ENCODE measurements at places on chromosomes 5 and 9.

GRCh38 chr5:157603333-157604190, 28.0 kb upstream of the ADAM19 start:
- no peak for DNase-seq

GRCh38 chr5:132475497-132475882, 15.1 kb downstream of the IRF1 start:
- DNase-seq = no peak

- no peak for DNase-seq
These were observed 48.2 kb downstream of the NDST1 start for GRCh38 chr5:150556106-150556505.

DNA sequence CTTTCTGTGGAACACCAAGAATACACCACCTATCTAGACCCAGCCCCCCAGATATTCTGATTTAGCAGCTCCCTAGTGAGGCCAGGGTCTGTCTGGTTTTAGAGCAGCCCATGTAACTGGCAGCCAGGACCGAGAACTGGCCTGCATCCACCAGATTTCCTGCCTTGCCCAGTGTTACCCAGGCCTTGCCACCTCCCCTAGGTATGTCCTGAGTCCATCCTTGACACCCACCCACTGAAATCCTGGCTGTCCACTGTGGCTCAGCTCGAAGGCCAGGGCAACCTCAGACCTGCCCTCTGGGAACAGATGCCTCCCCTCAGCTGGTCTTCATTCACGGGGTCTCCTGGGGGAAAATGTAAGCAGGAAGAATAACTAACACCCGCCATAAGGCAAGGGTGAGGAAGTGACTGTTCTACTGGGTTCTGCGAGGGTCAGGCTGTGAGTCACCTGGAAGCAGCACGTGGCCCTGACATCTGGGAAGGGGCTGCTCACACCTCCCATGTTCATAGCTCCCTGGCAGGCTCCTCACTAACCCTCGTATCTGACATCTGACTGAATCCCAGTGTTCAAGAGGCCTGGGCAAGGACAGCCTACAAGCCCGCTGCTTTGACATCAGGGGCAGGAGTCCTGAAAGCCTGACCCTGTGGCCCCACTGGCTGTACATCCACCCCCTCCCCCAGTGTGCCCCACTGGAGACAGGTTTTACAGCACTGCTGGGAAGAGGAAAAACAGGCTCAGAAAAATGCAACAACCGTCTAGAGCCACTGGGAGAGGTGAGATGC, 72.7 kb downstream of the SEMA4D start:
- no peak for DNase-seq

- DNase-seq = no peak
These were observed 53.0 kb upstream of the RFX3 start for GRCh38 chr9:3578786-3579185.

DNA sequence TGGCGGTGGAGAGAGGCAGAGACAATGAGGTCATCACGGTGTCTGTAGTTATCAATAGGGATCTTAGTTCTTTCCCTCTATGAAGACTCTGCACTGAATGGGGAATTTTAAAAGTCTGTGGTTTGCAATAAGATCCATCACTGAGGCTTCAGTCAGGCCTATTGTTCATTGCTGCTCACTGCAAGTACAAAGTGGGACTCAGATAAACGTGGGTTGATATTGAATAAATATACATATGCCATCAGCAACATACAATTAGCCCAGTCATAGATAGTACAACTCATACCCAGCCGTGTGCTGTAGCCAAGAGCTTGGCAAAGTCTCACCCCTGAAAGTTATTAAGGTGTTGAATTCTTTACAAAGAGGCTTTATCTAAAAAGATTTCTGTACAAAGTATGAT, 88.4 kb downstream of the ENC1 start:
- no peak for DNase-seq

DNA sequence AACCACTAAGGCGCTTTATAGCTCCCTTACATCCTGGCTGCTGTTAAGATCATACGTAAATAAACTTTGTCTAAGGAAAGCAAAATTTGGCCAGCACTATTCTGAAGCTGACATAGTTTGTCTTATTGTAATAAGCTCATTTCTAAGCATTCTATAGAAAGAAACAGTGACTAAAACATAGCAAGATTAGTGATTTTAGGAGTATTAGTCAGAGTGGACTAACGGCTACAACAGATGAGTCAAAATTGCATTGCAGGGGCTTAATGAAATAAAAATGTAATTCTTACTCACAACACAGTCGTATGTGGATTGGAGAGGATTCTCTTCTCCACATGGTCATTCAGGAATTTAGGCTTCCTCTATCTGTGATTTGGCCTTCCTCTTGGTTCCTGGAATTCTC, 347.6 kb downstream of the GADD45G start:
- no peak for DNase-seq

DNA sequence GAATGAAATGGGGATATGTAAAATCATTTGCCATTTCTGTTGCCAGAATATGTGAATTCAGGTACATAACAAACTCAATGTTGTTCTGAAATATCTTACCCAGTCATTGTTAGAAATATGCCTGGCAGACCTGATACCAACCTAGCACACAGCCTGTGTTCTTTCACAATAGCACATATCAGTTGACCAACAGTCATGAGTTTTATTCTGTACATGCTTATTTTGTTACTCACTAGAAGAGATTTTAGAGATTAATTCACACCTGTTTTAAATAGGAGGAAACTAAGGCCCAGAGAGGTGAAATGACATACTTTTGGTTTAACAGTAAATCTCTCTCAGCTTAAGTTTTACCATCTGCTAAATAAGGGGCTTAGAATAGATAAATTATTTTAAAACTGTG, 8.4 kb upstream of the PPP1R2B start:
- no peak for DNase-seq

GRCh38 chr9:71506821-71507220, 261.5 kb downstream of the CEMIP2 start:
- DNase-seq = no peak

- no peak for DNase-seq
These were observed 2.2 kb upstream of the ALDOB start for GRCh38 chr9:101437806-101438232.

DNA sequence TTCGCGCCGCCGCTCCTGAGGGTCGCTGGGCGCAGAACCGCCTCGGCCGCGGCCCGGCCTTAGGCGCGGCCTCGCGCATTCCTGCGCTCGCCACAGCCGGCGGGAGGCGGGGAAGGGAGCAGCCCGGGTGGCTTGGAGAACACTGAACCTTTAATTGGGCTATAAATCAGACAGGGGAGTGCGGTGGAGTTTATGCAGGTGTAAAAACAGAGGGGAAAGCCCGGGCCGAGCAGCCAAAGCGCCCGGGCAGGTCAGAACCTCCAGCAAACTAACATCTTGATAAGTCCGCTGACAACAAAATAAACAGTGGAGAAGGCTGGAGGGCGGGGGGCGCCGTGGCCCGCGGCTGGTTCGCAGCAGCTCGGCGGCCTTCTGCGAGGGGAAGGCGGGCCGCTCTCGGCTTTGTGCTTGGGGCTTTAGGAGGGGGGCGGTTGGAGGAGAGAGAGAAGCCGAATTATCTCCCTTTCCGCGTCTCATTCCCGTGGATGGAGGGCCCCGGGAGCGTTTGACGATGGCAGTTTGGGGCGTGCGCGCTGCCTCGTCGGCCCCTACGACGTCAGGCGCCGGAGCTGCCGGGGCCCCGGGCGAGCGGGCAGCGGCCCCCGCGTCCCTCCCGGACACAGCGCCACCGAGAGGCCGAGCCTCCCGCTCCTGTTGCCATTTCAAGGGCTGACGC, 11.3 kb downstream of the FOXD1 start:
- peak; percentile 60 for DNase-seq

- DNase-seq = no peak
These were observed 37.8 kb downstream of the ICE1 start for GRCh38 chr5:5460311-5460710.

DNA sequence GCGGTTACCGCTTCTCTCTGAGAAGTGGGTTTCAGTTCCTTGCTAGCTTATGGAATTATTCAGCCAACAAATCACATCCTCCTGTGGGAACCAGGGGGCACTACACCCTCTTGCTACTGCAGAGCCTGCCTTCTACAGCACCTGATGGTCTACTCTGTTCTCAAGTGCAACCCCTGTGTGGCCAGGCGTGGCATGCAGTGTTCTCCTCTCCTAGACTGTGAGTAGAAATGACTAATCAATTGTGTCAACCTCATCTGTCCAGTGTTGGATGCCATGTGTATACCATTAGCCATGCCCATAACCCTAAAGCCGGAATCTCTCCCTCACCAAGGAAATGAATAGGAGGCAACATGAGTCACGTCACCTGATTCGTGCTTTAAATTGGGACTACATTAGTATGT, 117.2 kb upstream of the LIFR start:
- no peak for DNase-seq

Data from progenitor cell of endocrine pancreas (in vitro differentiated cells).